ENCODE measurements at places on chromosomes 5 and 9.
A peak's percentile ranks its signal among the peaks of the same experiment; 100 is the strongest.

DNA sequence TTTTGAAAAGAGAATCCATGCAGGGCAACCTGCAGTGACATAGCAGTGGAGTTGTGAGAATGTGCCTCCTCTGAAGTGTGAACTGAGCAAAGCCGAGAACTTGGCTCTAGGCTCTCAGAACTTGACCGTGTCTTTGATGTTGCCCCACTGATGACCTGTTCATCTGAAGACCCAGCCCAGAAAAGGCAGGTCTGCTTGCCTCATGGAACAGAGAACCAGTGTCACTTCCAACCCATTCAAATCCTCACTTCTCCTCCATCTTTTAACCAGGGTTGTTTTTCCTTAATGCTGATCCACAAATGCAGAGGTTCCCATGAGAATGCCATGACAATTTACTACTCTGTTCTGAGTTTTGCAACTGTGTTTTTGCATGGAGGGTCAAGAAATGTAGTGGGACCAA is 155.4 kb downstream of the MED10 start:
- no peak for DNase-seq

DNA sequence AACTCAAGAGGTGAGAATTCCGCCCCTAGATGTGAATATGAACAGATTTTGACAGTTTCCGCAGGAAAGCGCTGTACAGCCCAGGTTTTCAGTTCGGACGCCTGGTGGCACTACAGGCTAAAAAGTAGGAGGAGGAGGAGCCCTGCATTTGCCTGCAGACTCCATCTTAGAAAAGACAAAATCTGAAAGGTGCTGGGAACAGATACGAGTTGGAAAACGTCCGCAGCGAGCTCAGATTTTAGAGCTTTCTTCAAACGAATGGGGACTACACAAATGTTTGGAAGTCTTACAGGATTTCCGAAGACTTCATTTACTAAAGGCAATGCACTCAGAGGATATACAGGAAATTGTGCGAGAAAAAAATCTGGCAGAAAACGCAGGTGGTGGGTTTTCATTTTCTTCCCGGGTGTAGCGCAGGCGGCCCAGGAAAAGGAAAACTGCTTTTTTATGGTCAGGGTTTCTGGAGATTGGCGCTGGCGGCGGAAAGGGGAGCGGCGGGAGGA is 9.9 kb upstream of the PCDHB2 start:
- DNase-seq = peak; percentile 24

DNA sequence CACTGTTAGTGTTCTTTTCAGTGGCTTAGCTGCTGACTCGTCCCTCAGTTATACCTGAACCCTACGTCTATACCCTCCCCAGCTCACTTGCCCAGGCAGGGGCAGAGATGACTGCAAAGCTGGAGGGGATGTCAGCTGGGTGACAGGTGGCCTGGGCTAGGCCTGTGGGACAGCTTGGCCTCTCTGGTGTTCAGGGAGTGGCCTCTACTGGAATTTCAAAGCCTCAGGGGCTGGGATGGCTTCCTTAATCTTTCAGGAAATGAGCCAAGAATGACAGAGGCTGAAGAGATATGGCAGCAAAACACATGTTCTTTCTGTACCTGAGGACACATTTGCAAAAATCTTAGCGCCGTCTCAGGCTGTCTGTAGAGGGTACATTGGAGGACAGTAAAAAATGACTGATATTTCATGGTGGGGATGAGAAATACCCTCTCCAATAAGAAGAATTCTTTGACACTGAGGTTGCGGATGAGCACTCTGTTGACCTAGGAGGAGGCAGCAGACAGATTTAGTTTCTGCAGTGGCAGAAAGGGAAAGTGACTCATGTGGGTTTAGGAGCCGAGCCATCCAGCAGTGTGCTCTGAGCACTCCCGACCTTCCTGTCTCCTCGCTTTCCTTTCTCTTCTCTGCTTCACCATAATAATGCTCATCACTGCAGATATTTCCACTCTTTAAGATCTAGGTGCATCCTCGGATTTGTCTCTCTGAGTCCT is 54.4 kb downstream of the ENTREP1 start:
- peak; percentile 61 for DNase-seq

DNA sequence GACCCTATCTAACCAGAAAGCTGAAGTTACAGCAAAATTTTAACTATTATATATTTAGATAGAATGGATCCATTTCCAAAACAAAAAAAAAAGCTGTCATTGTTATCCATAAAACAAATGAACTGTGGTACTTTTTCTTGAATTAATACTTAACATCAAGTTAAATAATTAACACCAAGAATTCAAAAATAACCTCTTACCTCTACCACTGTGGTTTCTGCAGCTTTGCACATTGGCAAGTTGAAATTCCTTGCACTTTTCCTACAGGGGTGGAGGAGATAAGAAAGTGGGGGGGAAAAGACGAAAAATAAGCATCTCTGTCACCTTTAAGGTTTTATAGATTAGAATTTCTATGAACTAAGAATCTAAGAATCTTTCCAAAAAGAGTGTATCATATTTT is 30.0 kb downstream of the OXCT1 start:
- DNase-seq = no peak

GRCh38 chr5:81626524-81626923 is 124.4 kb downstream of the SSBP2 start:
- peak; percentile 79 for DNase-seq
